ENCODE measurements at places on chromosomes 4 and X.

- DNase-seq: no peak
Measured at GRCh38 chr4:118927974-118928373, 39.3 kb downstream of the SYNPO2 start.

DNA sequence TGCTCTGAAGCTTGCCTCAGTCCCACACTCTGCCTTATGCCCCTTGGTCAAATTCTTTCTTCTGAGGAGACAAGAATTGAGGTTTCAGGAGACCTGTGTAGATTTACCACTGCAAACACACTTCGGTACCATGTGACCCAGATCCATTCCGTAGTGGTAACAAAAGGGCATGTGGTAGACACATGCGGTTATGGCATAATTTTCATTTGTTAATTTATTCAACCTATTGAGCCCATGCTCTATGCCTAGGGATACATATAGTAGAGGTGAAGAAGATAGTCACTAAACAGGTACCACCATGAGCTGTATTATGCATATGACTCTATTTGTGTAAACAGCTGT lies 190.9 kb downstream of the NDST4 start:
- no peak for DNase-seq

DNA sequence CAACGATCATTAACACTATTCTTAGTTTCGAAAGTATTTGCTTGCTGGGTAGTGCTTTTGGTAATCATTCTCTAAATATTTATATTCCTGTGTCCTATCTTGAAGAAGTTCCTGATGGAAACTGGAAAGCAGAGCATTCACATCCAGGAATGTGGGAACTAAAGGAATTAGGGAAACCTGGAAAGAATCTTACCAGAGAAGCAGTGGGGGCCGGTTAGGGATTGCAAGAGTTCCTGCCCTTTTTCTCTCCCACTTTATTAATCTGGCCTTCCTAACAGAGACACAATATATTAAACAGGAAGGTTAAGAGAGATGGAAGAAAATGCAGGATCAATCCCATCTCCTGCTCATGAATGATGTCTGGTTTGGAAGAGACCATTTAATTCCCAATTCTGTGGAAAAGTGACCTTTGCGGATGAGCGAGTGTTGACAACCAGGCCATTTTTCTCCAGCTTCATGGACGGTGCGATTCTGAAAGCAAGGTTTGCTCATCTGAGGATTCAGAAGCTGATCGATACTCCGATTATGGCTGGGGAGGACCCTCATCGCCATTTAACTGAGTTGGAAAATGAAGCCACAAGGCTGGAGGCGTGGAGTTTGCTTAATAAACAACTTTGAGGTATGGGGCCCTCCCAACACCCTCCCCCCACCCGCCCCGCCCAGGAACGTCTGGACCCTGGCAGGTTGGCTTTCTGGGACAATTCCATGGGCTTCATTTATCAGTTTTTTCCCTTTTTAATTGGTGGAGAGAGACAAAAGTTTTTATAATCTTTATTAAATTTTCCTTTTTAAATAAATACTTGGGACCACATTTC lies 52.3 kb downstream of the C4orf51 start:
- no peak for DNase-seq

GRCh38 chr4:155408796-155409195 lies 32.0 kb upstream of the MAP9 start:
- DNase-seq: no peak

DNA sequence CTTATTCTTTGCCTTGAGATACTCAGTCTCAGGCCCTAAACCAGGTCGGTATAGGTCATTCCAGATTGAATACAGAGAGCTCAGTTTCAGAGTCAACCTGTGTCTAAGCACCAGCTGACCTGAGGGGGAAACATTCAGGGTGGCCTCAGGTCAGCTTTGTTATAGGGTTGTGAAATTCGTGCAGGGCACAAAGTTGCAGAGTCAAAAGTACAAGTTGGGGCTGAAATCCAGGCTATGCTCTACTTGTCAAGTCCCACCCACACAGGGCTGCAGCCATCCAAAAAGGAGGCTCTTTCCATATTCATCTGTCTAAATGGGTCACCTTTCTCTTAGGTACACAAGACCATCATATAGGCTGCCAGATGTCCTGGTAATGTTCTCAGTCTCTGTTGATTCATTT lies 89.7 kb downstream of the ITIH6 start:
- DNase-seq: no peak

- DNase-seq: no peak
Measured at GRCh38 chr4:175970724-175971123, 94.9 kb upstream of the WDR17 start.

- no peak for DNase-seq
Measured at GRCh38 chr4:140343303-140343702, 30.1 kb upstream of the SCOC start.

DNA sequence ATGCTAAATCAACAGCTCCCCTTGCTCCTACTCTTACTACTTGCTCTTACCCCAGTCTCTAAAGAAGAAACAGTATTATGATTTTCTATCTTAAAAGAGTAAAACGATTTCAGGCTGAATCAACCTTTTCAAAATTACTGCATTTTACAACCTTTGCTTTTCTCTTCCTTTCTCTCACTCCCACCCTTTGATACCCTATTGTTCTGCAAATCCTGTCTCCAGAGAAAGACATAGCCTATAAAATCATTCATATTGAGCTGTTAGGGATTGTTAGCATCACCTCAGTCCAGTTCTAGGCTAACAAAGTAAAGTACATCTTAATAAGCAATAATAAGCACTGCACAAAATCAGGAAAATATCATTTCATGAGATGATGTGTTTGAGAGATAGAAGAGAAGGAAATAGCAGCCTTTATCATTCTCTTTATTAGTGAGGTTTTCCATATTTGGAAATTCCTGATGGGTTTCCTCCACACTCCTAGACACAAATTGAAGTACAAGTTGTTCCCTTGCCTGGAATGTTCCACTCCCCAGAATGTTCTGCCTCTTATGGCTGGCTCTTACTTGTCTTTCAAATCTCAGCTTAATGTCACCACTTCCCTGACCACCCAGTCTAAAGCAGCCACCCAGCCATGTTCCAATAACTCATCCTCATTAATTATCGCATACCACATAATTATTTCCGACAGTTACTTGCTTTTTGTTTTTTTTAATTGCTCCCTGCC lies 219.7 kb downstream of the PALLD start:
- no peak for DNase-seq

DNA sequence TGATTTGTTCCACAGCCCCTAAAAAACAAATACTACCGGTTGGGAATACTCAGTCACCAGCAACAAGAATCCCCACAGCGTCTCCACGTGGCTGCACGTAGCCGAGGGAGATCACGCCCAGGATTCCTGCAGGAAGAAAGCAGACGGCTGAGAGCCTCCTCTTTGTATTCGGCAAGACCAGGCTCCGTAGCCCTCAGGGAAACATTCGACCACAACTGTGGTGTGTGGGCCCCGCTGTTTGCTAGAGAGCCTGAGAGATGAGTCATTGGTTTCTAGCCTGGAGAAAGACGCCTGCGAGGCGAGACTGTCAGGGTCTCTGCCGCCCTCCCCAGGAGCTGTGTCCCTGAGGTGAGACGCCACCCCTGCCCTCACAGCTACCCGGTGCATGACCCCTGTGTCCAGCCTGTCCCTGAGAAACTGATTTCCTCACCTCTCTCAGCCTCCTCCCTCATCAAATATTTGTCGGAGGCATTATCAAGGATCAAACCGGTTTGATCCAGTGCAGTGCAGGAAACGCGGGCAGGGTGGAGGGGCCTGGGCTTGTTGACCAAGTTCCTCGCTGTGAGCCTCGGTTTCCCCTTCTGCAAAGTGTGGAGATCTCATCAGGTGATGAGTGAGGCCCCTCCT lies 4.7 kb upstream of the S100P start:
- no peak for DNase-seq

- no peak for DNase-seq
Measured at GRCh38 chr4:8260656-8261111, 8.9 kb upstream of the HTRA3 start.

DNA sequence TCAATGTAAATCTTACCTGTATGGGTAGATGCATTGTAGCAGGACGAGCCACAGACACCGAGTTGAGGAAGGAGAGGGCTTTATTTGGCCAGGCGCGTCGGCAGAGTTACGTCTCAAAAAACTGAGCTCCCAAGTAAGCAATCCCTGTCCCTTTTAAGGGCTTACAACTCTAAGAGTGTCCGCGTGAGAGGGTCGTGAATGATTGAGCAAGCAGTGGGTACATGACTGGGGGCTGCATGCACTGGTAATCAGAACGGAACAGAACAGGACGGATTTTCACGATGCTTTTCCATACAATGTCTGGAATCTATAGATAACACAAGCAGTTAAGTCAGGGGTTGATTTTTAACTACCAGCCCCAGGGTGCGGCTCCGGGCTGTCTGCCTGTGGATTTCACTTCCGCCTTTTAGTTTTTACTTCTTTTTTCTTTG lies 524.9 kb upstream of the HTR2C start:
- no peak for DNase-seq

DNA sequence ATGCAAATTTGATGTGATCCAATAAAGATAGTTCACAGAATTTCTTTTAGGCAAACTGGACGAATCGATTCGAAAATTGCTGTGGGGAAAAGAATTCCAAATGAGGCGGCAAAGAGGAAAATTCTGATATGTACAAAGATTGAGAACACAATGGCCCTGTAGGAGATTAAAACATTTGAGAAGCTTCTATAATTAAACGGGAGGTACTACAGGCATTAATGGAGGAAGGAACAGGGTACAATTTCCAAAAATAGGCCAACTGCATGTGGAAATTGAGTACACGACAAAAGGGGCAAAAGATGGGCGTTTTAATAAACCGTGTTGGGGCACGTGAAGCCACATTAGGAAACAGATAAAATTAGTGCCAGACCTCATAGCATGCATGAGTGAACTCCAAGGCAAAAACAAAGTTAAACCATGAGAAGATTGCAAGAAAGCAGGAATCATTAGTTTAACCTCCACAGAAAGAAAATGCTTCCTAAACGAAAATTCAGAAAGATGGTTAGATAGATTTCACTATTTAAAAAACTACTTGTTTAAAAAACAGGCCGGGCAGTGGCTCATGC lies 68.4 kb downstream of the DHRSX start:
- no peak for DNase-seq

DNA sequence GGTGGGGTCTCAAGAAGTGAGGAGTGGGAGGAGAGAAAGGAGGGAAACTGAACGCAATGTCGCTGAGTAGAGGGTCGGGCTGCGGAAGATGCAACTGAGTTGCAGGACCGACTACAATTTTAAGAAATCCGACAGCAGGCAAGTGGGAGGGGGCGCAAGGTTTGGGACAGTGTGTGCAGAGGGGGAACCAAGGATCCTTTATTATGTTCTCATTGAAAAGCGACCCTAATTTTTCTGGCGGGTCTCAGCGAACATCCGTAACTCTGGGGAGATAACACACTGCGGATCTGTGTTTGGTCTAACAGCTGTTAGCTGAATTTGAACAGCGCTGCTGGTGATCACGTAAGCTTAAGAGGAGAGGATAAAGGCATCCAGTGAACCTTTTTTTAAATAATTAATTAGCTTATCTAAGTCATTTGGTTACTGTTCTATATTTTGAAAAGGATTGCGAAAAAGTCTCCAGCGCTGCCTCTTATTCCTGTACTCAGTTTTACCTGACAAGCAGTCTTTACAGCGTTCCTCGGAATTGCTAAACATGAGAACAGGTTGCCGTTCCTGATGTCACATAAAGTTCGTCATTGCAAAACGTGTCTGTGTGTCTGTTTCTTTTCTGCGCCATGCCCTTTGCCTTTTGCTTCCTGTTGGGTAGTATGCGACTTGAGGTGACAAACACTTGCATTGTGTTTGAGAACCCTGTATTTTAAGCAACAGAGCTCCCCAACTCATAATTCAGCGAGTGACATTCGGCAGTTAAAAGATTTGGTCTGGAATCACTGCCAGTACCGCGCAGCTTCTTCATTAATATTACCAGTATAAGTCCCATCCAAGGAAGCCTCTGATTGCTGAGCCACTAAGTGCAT lies 1.3 kb downstream of the HTR2C start:
- DNase-seq: no peak

GRCh38 chr4:69025191-69025998 lies 70.9 kb upstream of the UGT2B7 start:
- DNase-seq: no peak

- DNase-seq: no peak
Measured at GRCh38 chr4:173088144-173088543, 80.5 kb upstream of the GALNT7 start.

- no peak for DNase-seq
Measured at GRCh38 chr4:38308728-38309311, 348.6 kb downstream of the PTTG2 start.

DNA sequence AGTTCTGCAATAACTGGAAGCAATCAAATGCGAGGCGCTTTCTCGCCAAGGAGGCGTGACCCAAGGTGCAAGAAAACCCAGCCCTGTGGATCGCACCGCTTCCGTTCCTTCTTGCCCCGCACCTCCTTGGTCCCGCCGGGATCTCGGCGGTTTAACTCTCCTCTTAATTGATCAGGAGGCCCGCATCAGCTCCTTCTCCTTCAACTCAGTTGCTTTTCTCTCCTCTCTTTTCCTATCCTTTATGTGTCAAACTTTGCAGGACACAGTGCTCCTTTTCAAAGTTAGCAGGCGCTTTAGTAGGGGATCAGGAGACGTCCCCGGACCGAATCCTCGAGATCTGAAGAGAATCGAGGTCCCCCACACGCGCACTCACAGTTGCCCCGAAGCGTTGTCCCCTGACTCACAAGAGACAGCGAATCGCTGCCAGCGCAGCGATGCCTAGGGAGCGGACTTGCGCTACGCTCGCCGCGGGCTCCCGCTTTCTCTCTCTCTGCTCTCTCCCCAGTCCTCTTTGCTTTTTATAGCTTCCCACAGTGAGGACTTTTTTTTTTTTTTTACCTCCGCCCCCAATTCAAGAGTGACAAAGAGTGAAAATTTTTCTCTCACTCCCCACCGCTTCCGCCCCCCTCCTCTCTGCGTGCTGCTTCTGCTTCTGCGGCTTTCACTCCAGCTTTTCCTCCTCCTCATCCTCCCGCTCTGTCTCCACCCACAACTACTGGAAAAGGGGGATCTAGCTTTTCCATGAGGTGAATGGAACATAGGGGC lies at the start of gene DKK2:
TSS of gene DKK2 (minus strand) at position 495 of the 765 bp plus-strand sequence. CDS start 722 bp downstream, outside the sequence.
- DNase-seq: no peak

DNA sequence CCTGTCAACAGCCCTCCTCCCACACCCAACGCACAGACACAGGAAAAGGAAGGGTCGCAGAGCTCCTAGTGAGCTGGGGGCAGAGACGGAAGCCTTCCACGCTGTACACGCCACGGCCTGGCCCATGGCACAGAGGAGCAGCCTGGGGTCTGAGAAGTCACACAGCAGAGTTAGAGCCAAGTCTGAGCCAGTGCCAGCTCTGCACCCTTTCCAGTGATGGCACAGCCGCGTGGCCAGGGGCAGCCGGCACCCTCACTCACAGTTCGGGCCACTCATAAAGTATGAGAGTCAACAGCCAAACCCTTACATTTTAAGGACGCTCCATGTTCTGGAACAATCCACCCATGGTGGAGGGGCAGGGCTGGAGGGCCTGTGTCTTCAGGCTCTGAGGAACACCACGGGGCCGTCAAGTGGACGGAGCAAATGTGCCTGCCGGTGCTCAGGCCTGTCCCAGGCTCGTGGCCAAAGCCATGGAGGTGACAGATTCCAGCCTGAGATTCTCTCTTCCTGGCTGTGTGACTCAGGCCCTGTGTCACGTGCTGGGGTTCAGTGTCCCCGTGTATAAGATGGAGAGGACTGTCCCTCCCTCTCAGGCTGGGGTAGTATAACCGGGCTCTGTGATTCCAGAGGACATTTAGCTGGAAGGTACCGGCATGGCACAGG lies 91.2 kb downstream of the ABLIM2 start:
- no peak for DNase-seq

GRCh38 chrX:148372925-148373324 lies 127.5 kb upstream of the AFF2 start:
- no peak for DNase-seq

GRCh38 chr4:57865264-57865663 lies 755.1 kb upstream of the IGFBP7 start:
- DNase-seq: no peak

GRCh38 chr4:874056-874455 lies 48.1 kb upstream of the CPLX1 start:
- no peak for DNase-seq
